ENCODE measurements at places on chromosomes 2 and 18. TPM values are rescaled to one million over a fixed set of nuclear protein-coding genes. Genes with fewer than 3 reads are reported as not detected.

GRCh38 chr18:21183670-21184069, 58.4 kb upstream of the GREB1L start:
- no peak for DNase-seq

DNA sequence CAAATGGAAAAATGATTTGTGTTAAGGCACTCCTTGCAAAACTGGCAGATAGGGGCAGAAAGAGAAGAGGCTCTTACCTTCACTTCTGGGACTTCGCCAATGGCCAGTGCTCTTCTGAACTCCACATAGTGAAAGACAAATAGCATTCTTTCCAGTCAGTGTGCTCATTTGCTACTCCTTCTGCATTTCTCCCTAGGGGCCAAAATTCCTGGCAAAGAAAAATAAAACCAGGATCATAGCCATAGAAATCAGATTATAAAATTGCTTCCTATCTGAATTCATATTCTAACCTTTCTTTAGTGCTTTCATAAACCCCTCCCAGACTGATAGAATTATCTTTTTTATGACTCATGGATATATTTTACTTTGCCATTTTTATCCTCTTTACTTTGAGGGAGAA, 56.9 kb upstream of the PELI1 start:
- DNase-seq: peak; percentile 60

Gene MAPRE3
- 28.0 TPM for polyA plus RNA-seq

DNA sequence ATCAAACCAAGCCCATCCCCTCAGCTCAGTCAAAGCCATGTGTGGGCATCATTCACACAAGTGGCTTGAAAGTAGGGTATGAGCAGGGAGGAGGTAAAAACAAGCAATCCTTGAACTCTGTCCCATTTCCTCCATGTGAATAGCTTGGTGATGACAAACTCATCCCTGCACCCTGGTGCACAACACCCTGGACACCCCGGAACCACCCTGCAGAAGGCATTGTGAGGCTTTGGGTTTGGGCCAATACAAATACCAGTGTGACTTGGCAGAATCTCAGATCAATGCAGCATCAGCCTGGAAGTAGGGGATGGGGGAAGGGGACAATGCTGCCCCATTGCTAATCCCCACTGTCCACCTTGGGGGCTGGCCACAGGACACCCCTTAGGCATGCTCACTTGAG, 28.6 kb downstream of the TGFA start:
- no peak for DNase-seq

- no peak for DNase-seq
Measured at GRCh38 chr2:223027442-223027841, 24.5 kb upstream of the KCNE4 start.

GRCh38 chr2:206255003-206255402, 19.5 kb upstream of the ZDBF2 start:
- no peak for DNase-seq

DNA sequence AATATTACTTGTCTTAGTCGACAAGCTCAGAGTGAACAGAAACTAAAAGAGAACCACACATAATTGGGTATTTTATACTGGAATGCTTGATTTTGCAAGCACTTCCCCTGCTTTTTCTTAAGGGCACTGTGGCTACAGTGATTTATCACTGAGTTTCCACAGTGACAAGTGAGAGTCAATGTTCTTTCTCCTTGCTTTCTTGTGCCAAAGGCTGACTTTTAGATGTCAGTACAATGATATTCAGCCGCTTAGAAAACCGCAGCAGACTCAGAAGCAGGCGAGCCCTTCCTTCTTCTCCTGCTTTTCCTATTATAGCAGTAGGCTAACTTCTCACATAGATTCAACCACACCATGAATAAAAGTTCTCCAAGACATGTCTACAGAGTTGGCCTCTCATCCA, 1603.6 kb upstream of the NXPH2 start:
- DNase-seq: no peak

All from forelimb muscle (tissue), 1 donor.